ENCODE measurements at places on chromosomes 2 and 18. TPM values are rescaled to one million over a fixed set of nuclear protein-coding genes. Genes with fewer than 3 reads are reported as not detected.

The BMP10 gene
- not detected for total RNA-seq

The THUMPD2 gene
- 14.7 TPM for total RNA-seq

GRCh38 chr18:31792580-31792911 is 31.9 kb upstream of the SLC25A52 start:
- DNase-seq: no peak

DNA sequence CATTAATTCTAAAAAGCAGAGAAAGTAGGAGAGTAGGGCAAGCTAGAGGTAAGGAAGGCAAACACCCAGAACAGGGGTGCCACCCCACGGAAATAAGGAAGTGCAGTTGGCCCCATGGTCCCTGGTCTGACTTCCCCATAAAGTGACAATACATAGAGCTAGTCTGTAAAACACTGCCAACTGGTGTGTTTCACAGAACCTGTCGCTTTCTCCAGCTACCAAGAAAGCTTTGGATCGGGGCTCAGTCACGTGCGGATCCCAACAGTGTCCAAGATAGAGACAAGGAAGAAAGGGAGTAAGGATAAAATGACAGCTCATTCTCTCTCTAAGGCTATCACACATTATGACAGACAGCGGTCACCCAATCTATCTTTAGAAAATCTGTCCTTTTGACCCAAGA is 36.4 kb downstream of the TBC1D8 start:
- DNase-seq: no peak

DNA sequence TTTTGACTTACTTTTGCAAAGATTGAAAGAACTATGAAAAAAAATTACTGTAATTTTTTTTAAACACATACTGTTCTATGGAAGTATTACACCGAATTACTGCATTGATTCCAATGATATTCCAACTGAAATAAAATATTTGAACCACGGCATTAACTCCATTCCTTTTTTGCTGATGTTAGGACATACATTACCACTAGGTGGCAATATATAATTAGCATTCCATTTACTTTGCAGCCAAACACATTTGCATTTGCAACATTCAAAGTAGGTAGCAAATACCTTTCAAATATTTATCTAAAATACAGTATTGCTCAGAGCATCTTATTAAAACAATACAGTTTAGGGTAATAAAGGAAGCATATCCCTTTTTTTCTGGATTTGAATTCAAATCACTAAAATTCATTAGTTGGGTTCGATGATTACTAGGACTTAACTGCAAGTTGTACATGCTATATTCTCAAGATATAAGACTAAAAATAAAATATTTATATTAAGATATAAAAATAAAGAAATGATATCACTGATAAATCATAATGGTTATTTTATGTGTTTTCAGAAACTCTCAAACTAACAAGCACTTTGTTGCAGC is 31.3 kb downstream of the LANCL1 start:
- peak; percentile 50 for DNase-seq

The AQP12A gene
- not detected for total RNA-seq

GRCh38 chr2:54380670-54381069 is 75.5 kb upstream of the SPTBN1 start:
- no peak for DNase-seq

The MYOM1 gene
- 0.26 TPM for total RNA-seq

The ZNF396 gene
- 4.5 TPM for total RNA-seq

The STON1 gene
- total RNA-seq: 3.7 TPM

Data from SK-MEL-5 (cell line).